ENCODE measurements at places on chromosomes 6 and 20.

DNA sequence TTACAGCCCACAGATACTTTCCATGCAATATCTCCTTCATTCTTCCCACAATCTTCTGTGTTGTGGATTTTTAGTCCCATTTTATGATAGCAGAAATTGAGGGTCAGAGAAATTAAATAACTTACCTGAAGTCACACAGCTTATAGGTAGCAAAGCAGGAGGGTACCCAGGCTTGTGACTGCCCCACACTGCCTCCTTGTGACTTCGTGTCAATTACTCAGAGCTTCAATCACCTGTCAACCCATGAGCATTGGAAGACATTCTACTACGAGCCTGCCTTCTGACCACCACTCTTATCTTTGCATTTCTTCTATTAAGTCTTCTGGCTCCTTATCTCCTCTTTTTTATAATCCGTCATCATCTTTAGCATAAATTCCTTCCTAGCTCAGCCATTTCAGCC lies 71.6 kb upstream of the NRSN1 start:
- DNase-seq, result no peak

DNA sequence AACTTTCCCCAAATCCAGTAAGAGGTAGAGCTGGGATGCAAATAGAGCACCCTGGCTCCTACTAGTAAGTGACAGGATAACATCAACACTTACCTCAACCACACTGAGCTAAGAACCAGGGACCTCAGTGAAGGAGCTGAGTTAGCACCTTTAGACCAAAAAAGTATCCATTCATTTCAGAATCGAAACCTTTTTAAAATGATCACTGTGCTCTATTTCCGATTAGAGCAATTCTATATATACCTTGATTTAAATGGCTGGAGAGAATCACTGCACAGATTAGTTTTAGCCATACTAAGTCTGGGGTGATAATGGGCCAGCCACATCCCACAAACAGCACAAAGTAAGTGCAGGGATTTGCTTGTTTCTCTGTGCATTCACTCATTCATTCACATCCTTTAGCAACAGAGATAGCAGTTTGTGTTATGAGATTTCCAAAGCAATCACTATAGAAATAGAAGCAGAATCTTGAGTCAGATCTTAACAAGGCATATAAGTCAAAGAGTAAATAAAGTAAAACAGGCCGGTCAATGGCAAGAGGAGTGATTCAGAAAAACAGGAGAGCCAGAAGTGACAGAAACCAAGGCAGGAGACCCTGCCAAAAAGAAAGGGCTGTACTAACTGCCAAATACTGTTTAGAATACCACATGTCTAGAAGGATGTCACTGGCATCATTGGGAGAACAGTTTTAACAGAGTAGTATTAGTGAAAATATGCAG lies 136.3 kb downstream of the KIF13A start:
- DNase-seq, result no peak

DNA sequence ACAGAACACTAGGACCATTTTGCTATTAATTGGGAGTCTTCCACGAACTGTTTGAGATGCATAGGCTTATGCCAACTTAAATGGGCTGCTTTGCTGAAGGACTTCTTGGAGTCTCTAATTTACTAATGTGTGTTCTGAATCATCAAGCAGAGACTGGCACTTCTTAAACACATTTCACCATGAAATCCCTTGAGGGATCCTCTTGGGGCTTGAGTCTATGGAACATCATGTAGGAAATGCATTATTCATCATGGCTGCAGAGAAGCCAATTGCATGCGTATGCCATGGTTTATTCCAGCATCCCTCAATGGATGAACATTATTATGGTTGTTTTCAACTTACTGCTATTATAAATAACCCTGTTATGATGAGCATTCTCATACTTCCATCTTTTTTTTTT lies 73.4 kb downstream of the FGD2 start:
- no peak for DNase-seq

GRCh38 chr6:2235777-2236495 lies 9.5 kb downstream of the GMDS start:
- DNase-seq, result no peak

Measured in stimulated activated CD8-positive, alpha-beta memory T cell treated with anti-CD3 and anti-CD28 coated beads, Interleukin-4, amount 100 ng/mL, for 1 hour (primary cell).